Fibroblast of skin of left biceps (primary cell): ENCODE measurements at places on chromosomes 5 and 9.

DNA sequence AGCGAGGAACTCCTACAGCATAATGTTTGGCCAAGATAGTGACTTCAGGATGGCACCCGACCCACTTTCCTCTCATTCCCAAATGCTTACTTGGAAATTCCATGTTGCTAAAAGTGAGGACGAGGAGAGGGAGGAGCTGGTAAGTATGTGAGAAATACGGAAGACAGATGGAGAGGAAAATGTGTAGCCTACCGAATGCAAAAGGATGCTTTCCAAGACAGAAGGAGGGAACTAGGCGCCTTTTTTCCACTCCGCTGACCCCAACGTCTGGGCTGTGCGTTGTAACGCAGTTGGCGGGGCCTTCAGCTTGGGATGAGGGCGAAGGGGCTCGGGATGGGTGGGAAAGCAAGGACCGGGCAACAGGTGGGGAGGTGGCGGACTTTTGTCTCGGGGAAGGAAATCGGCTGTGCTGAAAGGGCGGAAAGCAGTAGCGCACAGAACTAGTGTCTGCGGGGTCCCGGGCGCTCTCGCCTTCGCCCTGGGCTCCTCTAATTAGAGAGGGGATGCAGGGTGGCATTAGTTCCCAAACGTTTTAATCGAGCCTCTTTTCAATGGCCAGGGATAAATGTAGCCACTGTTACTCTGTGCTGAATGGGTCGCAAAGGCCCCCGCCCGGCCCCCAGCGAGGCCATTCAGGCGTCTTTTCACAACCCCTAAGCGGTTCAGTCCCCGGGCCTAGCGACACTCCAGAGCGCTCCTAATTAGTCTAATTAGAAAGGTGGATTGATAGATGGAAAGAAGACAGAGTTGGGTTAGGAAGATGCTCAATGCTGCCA, 12.6 kb downstream of the FOXD1 start:
- no peak for DNase-seq

- DNase-seq: no peak
Observed at GRCh38 chr9:22446589-22446949, at the start of gene DMRTA1. DMRTA1 (plus strand) TSS chr9:22446824; CDS start chr9:22447066, 242 bp downstream.

- DNase-seq: no peak
Observed at GRCh38 chr9:95012035-95012708, 285.7 kb downstream of the AOPEP start.

GRCh38 chr9:113603773-113604172, 140.2 kb downstream of the RGS3 start:
- DNase-seq: no peak

GRCh38 chr5:79157305-79157704, 45.7 kb downstream of the BHMT start:
- DNase-seq: no peak

- DNase-seq: no peak
Observed at GRCh38 chr9:128051932-128052709, 15.0 kb downstream of the NAIF1 start.

DNA sequence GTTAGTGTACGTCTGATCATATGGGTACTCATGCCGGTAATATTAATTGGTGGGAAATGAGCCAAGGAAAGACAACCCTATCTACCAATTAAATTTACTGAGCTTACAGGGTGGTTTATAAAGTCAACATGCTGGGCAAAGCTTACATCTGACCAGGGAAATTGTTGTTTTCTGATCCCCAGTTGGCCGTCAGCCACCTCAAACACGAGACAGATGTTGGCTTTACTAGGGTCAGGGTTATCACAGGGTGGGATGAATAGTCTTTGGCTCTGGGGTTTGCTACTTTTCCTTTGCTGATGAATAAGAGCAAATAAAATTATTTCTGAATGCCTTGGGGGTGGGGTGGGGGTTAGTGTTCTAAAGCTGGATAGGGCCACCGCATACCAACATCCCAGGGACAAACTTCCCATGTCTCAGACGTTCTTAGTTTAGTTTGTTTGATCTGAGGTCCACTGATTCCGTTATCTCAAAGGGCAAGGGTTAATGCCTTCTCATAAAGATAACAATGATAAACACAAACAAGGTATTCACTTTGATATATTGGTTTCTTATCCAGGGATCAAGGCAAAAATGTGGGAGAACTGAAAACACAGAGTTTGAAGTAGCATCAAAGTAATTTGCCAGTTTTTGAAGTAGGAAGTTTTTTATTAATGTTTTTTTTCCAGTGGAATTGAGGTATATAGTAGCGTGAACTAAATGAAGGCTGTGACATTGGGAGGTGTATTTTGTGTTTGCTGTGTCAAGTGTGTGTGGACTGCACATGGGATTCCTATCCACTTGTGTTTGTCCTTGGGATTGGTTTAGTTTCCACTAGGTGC, 109.1 kb upstream of the RPS23 start:
- DNase-seq: no peak

- no peak for DNase-seq
Observed at GRCh38 chr9:92140074-92140753, 25.0 kb upstream of the SPTLC1 start.

DNA sequence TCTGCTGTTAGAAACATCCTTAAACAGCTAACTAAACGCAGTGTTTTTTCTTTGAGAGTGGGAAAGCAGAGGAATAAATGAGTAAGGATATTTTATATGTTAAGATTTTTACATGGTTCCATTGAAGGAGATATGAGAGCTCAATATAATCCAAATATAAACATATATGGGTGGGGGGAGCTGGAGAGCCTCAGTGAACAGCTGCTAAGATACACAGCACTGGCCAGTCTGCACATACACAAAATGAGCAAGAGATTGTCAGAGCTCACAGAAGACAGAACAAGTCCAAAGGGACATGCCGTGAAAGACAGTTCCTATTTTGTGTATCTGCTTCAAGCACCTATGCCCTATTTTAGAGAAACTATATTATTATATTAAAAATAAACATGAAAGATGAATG, 46.9 kb downstream of the CLINT1 start:
- no peak for DNase-seq

- no peak for DNase-seq
Observed at GRCh38 chr9:129624168-129624759, 1.7 kb upstream of the NTMT1 start.

- DNase-seq: no peak
Observed at GRCh38 chr5:131148835-131149234, 16.2 kb downstream of the HINT1 start.

DNA sequence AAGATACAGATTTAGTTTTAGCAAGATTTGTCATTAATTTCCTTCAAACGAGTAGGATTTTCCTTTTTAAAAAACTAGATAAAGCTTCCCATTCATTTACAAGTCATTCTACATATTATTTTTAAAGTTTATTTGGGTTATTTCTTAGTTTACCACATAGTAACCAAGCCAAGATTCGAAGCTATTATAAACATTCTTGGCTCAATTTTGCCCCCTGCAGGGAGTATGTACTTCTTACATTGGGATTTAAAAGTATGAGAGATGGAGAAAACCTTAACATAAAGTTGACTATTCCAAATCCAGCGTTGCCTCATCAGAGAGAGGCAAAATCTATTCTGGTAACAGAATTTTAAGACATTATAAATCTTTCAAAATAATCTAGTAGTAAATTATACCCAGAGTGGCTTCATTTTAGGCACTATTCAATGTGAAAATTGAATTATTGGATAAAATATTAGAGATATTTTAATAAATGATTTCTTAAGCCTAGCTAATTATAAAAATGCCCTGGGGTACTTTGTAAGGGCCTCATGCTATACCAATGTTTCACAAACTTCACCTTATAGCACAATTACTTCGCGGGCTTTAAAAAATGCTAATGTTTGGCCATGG, 39.1 kb downstream of the FBN2 start:
- peak; percentile 39 for DNase-seq

GRCh38 chr5:116502138-116502537, 72.5 kb downstream of the SEMA6A start:
- DNase-seq: no peak

GRCh38 chr9:94085062-94085639, 887 bp downstream of the PTPDC1 start:
- no peak for DNase-seq

GRCh38 chr5:138790684-138791083, 37.5 kb downstream of the CTNNA1 start:
- no peak for DNase-seq

- DNase-seq: no peak
Observed at GRCh38 chr9:105637787-105638395, 24.4 kb upstream of the TAL2 start.

DNA sequence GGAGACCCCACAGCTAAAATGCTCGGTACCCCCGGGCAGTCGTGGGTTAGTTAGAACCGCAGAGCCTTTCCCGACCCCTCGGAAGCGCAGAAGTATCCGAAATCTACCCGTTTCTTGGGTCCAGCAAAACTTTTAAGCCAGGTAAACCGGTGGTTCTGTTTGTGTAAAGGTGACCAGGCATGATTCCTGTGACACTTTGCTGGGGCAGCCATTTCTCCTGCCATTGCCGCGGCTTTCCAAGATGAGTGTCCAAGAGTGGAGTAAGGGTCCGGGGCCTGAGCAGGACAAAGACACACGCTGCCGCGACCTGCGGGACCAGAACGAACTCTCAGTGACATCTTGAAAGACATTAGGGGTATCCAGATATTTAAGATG, 655 bp downstream of the MARVELD2 start:
- no peak for DNase-seq

GRCh38 chr5:27830546-27830945, 792.2 kb upstream of the CDH9 start:
- DNase-seq: peak; percentile 65

GRCh38 chr9:35738186-35738585, 5.7 kb downstream of the CREB3 start:
- DNase-seq: no peak

GRCh38 chr9:135885100-135885853, 22.1 kb downstream of the CAMSAP1 start:
- no peak for DNase-seq

DNA sequence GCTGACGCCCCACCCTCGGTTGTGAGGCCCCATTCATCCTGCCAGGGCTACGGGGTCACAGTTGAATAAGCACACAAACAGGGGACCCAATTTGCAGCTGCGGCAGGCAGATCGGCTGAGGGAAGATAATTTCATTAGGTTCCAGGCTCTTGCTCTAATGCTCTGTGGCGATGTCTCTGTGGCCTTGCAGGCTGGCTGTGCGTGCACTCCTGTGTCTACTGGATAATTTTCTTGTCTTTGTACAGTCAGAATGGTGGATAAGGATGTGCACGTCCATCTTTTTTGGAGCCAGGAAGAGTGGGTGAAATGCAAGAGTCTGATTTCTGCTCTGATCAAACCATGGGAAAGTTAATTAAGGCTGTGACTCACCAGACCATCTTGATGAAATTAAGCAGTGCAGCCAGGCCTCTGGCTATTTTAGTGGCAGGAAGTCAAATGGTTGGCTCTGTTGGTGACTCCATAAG, 39.2 kb downstream of the NSG2 start:
- DNase-seq: no peak

DNA sequence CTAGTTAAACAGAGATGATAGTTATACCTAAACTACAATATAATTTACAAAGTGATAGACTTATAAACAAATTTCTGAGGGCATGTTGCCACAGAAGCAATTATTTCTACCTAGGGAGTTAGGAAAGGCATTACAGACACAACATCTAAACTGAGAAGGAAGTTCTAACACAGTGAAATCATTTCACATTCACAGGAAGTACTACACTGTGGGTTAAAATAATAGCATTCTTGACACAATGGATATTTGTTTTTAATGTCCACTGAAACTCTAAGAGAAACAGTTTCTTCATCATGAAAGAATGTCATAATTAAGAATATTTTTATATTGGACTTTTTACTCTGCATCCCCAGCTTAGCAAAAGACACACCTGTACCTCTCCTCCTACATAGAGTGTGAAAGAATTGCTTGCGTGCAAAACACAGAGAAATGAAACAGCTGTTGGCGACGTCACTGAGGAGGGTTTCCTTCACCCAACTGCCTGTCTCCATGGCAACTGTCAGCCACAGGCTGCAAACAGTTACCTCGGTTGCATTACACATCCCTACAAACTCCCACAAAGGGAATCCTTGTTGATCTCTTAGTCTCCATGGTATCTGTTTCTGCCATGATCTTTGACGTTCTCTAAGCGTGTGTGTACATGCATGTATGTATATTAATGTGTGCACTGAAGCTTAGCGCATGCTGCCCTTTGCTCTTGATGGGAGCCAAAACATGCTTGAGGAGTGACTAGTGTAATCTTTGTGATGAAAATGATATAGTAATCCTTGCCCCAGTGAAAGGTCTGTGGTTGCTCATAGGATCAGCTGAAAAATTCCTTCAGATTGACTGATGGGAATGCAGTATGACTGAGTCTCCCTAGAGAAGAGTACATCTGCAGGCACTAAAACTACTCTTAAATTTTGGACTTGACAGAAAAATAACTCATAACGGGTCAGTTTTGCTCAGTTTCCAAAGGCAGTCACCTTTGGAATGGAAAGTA, 168.5 kb downstream of the ACTL7B start:
- peak; percentile 86 for DNase-seq

GRCh38 chr5:149315753-149316152, 29.5 kb upstream of the GRPEL2 start:
- DNase-seq: no peak

DNA sequence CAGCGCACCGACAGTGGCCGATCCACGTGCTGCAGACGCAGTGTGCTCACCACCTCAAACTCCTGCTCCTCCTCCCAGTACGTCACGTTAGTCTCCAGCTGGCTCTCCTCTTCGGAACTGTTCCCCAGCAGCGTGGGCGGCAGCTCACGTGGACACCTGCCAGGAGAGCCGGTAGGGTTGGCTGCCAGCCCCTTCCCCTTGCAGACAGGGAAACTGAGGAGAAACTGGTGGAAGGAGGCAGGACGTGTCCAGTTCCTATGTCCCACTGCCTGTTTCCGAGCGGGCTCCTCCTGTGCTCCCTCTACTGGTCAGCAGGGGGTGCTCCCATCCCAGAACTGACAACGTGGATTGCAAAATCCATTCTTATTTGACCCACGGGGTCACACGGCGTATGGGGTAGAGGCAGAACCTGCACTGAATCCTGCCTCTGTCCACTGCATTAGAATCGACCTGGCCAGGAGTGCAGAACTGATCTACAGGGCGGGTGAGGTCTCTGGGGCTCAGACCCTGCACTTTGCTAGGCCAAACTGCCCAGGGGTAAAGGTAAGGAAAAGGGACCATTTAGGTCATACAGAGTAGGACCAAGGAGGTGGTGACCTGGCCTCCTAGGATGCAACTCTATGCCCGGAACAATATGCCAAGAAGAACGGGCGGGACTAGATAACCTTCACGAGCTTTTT, 25.7 kb downstream of the PDGFRB start:
- DNase-seq: no peak

GRCh38 chr9:128056887-128057723, 10.0 kb downstream of the NAIF1 start:
- DNase-seq: no peak

GRCh38 chr5:38069360-38069759, 189.0 kb upstream of the EGFLAM start:
- DNase-seq: no peak

DNA sequence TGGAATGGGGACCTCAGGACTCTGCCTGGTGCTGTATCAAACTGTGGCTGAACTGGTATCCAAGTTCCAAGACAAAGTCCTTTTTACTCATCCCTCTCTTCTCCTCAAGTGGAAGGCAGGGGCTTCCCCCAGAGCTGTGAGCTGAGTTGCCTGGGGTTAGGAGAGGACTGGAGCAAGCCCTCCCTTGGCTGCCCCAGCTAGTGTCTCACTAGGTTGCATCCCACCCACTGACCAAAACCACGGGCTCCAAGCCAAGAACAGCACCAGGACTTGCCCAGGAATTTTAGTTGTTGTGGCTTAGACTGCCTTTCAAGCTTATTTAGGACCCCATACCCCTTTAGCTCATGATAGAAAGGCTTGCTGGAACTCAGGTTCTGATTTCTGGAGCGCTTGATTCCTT, 158.7 kb upstream of the TNC start:
- DNase-seq: no peak
